Stimulated activated CD4-positive, alpha-beta T cell treated with anti-CD3 and anti-CD28 coated beads, Interleukin-12 subunit alpha, Interleukin-12 subunit beta, amount 100 ng/mL, for 4 hours (primary cell): ENCODE measurements at places on chromosomes 1 and 21.

DNA sequence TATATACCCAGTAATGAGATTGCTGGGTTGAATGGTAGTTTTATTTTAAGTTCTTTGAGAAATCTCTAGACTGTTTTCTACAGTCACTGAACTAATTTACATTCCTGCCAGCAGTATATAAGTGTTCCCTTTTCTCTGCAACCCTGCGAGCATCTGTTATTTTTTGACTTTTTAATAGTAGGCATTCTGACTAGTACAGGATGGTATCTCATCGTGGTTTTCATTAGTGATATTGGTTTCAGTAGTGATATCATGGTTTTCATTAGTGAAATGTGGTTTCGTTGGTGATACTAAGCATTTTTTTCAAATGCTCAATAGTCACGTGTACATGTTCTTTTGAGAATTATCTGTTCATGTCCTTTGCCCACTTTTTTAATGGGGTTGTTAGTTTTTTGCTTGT lies 316.8 kb downstream of the PTBP2 start:
- no peak for DNase-seq

DNA sequence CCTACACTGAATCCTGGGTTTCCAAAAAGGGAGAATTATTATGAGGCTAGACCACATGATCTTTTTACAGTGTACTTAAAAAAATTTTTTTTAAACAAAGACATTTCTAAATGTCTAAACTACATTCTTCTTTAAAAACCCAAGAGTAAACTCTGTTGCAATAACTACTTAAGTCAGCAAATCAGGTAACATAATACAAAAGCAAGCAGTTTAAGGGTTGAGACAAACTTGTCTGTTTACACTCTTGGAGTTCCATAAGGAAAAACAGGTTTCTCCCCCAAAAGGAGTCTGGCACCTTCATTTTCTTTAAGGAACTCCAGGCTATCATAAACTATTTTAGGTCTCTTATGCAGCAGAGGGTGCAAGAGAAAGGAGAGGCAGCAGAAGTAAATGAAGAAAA lies 12.5 kb upstream of the ANKRD45 start:
- DNase-seq, result no peak

DNA sequence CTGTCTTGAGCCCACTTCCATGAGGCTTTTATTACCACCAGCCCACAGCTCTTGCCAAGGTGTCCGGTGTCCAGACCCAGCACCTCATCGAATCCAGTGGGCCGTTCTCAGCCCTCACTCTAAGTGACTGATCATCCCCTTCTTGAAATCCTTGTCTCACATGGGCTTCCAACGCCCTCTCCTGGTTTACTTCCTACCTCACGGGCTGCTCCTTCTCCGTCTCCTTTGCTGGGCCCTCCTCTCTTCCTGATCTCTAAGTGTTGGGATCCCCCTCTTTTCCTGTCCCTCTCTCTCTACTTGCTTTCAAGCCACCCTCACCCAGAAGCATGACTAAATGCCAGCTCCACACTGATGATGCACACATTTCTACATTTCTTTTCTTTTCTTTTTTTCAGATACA lies 9.0 kb upstream of the RHBG start:
- DNase-seq, result no peak

DNA sequence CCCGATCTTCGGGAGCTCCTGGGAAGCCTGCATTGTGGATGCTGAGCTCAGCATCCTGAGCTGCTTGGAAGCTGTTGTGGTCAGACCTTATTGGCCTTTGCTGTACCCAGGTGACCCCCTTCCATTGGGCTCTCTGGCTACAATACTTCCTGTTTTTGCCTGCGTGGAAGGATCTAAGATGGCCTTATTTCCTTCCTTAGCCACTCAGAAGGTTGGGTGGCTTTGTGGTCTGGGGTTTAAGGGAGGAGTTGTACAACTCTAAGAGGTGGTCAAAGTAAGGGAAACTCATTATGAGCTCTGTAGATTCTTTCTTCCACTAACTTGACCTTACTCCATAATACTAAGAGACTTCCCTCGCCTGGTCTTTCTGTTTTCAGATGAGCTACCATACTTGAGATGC lies 17.7 kb downstream of the PFKFB2 start:
- DNase-seq, result no peak
